Effector CD4-positive, alpha-beta T cell (primary cell): ENCODE measurements at places on chromosomes 2 and 18.

DNA sequence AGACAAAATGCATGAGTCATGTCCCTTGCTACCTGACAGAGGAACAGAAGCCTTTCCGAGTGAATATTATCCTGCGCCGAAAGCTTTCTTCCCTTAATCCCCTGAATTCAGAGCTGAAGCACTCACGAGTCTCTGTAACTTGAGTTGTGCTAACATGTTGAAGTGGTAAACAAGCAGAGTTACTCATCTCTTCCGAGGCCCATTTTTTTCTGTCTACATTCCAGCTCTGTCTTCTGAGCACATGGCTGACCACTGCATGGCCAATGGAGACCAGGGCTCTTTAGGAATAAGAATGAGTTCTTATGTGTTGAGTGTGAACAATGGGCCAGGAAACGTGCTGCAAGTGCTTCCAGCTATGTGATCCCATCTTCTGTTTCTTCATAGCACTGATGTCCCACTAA is 73.1 kb upstream of the PID1 start:
- no peak for DNase-seq

- no peak for DNase-seq
Observed at GRCh38 chr18:71238974-71239624, 950.3 kb downstream of the SOCS6 start.

- DNase-seq, result no peak
Observed at GRCh38 chr2:36357847-36358659, 2.5 kb downstream of the CRIM1 start.

GRCh38 chr18:45255197-45255890 is 359.9 kb upstream of the SLC14A2 start:
- DNase-seq, result no peak

DNA sequence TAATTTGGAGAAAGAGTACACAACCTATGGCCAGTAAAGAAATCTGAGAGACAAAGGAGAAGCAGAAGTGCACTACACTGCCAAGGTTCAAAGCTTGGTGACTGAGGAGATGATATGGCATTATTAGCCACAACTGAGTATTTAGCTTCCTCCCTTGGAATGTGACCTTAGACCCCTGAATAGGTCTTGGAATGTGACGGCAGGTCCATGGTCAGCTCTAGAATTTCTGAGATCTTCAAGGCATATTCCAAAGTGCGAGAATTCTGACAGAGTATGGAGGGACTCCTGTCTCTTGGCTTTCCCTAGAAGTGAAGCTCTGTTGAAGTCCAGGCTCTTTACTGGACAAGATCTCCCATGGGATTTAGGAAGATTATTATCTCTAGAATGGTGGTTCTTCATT is 130.0 kb upstream of the FN1 start:
- DNase-seq, result no peak

- no peak for DNase-seq
Observed at GRCh38 chr2:177211169-177211568, 1.4 kb upstream of the HNRNPA3 start.

DNA sequence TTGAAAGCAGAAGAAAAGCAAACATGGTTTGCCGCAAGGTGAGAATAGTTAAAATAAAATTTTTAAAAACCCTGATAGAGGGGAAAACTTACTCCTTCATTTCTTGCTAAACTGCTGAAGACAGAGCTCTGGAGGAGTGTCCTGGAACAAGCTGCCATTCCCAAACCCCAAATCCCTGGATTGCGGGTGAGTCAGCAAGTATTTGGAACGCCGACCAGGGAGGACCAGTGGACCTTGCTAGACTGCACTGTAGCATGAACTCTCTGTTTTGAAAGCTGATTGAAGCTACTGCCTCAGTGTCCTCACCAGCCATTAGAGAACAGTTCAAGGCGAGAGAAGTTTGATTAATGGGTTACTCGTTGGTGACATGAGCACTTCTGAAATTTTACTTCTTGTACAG is 99.4 kb upstream of the RASGRP3 start:
- DNase-seq, result no peak

- no peak for DNase-seq
Observed at GRCh38 chr2:181312515-181312927, 144.7 kb upstream of the ITGA4 start.

DNA sequence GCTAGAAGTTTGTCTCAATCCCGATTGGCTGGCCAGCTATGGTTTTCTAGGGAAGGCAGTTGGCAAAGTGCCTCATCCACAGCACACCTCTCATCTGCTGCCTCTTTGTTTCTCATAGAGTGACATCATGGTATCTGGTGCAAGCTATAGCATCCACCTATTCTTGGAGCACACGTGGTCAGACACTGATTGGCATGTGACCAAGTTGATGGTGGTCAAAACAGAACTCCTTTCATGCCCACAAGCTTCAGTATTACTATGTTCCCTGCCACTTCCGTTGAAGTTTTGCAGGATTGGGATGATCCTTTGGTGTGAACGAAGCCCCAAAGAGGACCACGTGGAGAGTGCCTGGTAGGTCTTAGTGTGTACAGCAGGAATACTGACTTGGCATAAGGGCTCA is 28.8 kb downstream of the TTC32 start:
- no peak for DNase-seq

DNA sequence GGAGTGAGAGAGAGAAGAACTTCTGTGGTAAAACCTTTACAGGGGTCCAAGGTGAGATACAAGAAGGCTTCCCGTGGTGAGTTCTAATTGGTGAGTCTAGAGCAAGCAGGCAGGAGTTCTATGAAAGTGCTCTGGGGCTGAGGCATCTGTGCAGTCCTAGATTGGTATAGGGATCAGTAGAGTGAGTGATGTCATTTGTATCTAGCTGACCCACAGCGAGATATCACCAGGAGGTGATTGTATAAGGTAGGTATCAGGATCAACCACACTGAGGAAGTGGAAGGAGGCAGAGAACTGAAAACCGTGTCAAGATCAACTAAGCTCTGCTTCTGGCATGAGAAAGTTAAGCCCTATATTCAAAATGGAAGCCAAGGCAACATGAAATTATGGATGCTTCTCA is 1648.9 kb upstream of the TMEFF2 start:
- no peak for DNase-seq

DNA sequence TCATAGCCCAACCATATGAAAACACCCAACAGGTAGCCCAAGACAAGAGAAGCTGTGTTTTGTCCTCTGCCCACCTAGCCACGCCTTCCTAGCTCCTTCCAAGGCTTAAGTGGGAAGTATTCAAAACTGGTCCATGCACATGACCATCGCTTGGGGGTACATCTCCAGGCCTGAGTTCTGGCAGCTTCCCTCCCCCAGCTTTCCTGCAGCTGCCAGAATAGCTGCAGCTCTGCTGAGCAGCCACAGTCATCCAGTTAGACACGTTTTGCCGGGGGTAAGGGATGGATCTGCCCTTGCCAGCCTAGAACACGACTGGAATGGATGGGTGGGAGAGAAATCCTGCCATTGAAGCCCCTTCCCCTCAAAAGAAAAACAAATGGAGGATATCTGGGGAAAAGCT is 166.8 kb downstream of the NRP2 start:
- no peak for DNase-seq

DNA sequence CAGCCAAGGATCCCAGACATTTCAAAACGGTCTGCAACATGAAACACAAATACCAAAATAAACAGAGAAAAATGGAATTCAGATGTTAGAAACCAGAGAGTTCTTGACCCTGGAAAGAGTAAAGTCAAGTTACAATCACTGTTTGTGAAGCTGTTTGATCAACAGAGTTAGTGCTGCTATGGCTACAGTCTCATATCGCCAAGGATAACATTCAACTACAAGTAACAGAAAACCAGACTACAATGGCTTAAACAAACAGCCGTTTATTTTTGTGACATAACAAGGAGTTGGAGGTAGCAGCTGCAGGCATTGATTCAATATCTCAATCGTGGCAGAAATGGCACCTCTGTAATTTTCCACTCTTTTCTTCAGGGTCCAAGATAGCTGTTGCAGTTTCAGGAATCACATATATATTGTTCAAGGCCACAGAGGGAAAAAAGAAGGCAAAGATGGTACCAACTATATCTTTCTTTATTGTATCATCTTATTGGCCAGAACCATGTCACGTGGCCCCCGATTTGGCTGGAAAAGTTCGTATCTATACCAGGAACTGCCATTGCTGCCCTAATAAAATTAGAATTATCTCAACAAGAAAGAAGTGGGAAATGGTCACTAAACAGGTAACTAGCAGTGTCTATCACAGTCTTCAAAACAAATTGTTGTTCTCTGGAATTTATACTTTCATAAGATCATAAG is 17.7 kb upstream of the HNRNPLL start:
- no peak for DNase-seq

GRCh38 chr2:38613126-38613848 is 10.6 kb upstream of the HNRNPLL start:
- DNase-seq, result no peak

DNA sequence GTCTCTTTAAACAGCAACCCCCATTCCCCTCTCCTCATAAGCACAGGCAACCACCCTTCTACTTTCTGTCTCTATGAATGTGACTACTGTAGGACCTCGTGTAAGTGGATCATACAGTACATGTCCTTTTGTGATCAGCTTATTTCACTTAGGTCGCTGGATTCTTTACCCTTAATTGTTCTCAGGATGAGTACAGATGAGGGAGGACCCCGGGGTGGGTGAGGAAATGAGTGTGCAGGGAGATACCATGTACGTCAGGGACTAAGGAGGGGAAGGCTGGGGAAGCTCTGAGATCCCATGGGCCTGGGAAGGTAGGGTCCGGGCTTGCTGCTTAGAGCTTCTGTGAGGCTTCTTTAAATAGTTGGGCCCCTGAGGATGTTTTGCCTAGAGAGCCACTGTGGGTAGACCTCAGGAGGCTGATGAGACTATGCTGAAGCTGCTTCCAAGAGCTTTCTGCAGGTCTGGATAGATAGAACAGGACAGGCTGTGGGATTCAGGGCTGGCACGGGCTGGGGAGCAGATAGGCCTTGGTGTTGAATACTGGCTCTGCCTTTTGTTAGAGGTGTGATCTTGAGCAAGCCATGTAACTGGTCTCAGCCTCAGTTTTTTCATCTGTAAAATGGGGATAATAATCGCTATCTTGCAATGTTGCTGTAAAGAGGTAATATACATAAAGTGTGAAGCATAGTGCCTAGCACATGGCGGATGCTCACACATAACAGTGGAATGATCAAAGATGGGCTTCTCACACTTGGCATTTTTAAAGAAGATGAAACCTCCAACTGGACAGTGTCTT is 155.3 kb downstream of the PRKCE start:
- DNase-seq, result no peak

- DNase-seq, result peak; percentile 45
Observed at GRCh38 chr18:79524181-79525078, 128.7 kb downstream of the NFATC1 start.

DNA sequence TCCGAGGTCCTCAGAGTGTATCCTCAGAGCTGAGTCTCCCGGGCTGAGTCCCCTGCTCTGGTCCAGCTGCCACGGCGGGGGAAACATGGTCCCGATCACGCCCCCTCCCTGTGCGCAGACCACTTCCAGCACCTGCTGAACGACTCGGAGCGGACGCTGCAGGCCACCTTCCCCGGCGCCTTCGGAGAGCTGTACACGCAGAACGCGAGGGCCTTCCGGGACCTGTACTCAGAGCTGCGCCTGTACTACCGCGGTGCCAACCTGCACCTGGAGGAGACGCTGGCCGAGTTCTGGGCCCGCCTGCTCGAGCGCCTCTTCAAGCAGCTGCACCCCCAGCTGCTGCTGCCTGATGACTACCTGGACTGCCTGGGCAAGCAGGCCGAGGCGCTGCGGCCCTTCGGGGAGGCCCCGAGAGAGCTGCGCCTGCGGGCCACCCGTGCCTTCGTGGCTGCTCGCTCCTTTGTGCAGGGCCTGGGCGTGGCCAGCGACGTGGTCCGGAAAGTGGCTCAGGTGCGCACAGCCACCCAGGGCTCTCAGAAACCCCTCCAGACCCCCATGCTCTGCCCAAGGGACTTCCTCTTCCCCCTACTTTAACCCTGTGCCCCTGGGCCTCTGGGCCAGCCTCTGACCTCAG is 26.7 kb downstream of the GPC1 start:
- peak; percentile 1 for DNase-seq

GRCh38 chr2:84905181-84906107 is at the start of gene TMSB10:
Gene TMSB10 (plus strand): TSS chr2:84905656.
- peak; percentile 88 for DNase-seq

GRCh38 chr2:19062370-19062769 is 296.1 kb downstream of the OSR1 start:
- DNase-seq, result no peak
